Retinal pigment epithelial cell (primary cell): ENCODE measurements at places on chromosomes 5 and 9.

- no peak for DNase-seq
Measured at GRCh38 chr5:177350776-177351391, 584 bp downstream of the LMAN2 start.

DNA sequence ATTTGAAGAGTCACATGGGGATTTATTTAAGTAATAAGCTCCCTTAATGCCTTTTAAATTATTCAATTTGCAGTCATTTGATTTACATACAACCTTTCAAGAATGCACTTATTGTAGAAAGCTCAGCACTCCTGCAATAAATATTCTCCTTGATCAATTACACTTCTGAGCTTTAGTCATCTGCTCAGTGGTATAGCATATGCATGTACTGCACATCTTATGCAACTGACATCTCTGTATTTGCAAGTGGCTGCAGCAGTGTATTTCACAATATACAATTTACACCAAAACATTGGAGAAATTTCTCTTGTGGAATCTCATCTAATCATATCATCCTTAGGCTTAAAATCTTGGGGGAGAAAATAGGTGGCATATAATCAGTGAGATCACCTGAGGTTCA lies 325.7 kb downstream of the SLF1 start:
- no peak for DNase-seq

GRCh38 chr5:14665949-14666348 lies 1.4 kb downstream of the OTULIN start:
- no peak for DNase-seq

GRCh38 chr9:76618762-76619161 lies 145.5 kb upstream of the PCA3 start:
- DNase-seq = no peak

DNA sequence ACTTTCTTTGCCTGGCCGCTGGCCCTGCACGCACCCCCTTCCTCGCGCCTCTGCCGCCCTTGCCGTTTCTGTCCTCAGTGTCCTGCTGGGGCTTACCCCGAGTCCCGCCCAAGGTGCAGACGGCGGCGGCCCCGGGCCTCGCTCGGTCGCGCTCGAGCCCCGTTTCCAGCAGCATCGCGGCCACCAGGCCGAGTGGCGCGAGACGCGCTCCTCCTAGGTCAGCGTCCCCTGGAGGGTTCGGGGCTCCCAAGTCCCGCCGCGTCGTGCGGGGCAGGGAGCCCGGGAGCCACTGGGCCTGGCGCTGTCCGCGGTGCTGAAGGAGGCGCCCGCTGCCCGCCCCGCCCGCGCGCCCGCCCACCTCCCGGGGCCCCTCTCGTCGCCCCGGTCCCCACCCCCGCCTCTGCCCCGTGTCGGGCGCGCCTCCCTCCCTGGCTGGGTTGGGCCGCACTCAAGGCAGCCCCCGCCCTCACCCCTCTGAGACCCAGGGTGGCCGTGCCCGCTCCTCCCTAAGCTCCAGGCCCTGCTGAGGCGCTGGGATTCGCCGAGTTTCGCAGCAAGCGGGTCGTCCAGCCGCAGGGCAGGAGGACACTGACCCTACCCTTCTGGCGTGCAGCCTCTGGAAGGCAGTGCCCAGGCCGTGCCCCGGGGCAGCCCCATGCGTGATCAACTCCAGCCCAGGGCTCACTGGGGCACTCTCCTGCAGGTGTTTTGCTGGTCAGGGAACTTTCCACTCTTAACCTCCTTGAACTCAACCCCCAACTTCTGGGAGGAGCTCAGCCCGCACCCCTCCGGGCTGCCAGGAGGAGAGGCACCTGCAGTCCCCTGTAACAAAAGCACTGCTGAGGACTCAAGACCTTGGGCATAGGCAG lies at the start of gene LHX3:
LHX3 (minus strand) TSS at position 291 of the 869 bp plus-strand sequence; CDS start at position 175, 116 bp downstream.
- DNase-seq = no peak

- no peak for DNase-seq
Measured at GRCh38 chr5:160837749-160838593, 14.0 kb downstream of the ATP10B start.

- DNase-seq = no peak
Measured at GRCh38 chr9:19464061-19464763, 55.4 kb downstream of the ACER2 start.

GRCh38 chr5:167949435-167949834 lies 342.0 kb upstream of the WWC1 start:
- DNase-seq = no peak

DNA sequence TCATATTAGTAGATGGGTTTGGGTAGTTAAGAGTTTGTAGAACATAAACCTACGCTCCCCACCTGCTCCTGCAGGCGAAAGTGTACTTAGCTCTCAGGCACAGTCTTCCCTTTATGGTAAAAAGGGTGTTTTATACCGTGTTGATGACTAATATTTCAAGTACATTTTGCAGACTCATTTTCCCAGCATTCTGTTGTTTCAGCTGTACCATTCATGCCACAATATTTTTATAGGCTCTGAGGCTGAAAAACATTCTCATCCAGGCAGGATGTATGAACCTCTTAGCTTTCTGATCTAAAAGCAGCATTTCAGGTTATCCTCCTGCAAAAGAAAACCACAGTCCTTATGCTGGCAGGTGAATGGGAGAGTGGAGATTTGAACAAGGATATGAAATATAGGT lies 231.4 kb downstream of the NR2F1-AS1 start:
- DNase-seq = peak; percentile 8

GRCh38 chr5:134506054-134507039 lies 19.1 kb upstream of the JADE2 start:
- DNase-seq = no peak

- DNase-seq = no peak
Measured at GRCh38 chr5:173231996-173232498, 3.0 kb downstream of the NKX2-5 start.

- no peak for DNase-seq
Measured at GRCh38 chr5:62778316-62779009, 199.8 kb downstream of the LRRC70 start.

GRCh38 chr5:142719836-142720370 lies 34.0 kb upstream of the FGF1 start:
- no peak for DNase-seq

- DNase-seq = peak; percentile 17
Measured at GRCh38 chr5:117800261-117800660, 1188.1 kb downstream of the DTWD2 start.

- no peak for DNase-seq
Measured at GRCh38 chr9:121331992-121332685, 37.9 kb downstream of the STOM start.
